ENCODE measurements at places on chromosomes 3 and 15.
A peak's percentile ranks its signal among the peaks of the same experiment; 100 is the strongest.

- no peak for DNase-seq
Measured at GRCh38 chr3:34859746-34860145, 779.6 kb upstream of the ARPP21 start.

DNA sequence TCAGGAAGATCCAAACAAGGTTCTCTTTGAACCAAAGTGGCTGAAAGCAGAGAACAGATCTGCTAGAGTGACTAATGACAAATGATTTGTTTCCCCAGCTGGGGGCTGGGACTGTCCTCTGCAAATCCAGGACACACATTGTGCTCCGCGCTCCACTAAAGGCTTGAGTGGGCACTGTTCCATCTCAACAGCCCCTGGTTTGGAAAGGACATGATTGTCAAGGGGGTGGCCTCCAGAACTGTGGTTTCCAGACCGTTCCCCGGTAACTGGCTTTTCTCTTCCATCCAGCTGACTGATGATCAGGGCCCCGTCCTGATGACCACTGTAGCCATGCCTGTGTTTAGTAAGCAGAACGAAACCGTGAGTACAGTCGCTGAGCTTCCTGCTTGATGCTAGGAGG is 91.0 kb downstream of the LRTM1 start:
- DNase-seq, result no peak

GRCh38 chr3:66098436-66098835 is 59.7 kb upstream of the MAGI1 start:
- no peak for DNase-seq

DNA sequence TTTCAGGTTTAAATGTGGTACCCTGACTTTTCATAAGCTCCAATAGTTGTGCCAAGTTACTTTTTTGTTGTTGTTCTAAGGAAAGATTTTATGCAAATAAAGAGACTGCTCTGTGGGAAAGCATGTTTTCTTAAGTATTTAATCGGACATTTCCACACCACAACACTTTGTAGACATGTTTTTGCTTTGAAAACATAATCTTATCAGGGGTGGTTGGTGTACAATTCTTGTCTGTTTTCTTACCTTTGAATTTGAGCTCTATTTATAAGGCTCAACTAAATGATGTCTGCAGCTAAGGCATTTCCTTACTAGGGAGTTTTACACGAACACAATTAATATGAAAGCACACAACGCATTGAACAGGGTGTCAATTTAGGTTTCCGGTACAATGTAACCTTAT is 81.5 kb upstream of the CDIN1 start:
- DNase-seq, result no peak

DNA sequence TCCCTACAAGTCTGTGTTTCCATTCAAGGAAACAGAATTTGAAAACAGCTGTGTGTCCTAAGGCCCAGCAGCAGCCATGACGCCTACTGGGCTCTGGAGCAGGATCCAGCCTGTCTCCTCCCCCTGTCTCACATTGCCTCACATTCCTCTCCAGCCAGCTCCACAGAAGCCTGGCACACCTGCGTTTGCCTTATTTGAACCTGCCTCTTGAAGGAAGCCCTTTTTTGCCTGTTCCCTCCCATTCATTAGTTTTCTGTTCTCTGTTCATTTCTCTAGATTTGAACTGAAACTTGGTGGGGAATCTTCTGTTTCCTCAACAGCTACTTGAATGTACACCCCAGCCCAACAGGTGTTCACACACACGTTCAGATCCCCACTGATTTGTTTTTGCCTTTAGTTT is 890.5 kb downstream of the TUSC7 start:
- DNase-seq, result no peak

DNA sequence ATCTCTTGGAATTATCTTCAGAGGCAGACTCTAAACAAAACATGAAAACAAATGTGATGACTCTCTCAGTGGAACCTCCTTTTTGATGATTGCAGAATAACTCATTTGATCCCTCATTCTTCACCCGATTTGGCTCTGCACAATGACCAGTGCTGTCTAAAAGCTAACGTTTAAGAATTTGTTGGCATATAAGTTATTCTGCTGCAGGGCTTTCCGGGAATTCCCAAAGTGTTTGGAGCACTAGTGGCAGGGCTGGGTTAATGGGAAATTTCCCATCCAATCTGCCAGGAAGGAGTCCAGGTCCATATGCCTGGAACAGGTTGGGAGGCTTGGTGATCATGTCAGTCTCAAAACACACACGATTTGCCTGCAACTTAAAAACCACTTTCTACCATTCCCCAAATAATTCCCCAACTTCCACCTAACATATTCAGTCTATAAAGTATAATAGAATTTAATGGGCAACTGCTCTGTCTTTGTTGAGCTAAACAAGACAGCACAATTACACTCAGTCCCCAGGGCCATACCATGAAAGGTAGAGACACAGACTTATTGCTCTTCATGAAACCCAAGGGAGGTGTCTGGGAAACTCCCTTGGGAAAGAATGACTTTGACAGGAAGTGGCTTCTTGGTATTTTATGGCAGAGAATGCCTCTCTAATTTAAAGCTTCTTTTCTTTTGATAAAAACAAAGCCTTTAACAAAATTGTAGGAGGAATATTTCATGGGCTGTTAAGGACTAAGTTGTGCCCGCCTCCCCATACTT is 38.0 kb downstream of the ARRDC4 start:
- no peak for DNase-seq

DNA sequence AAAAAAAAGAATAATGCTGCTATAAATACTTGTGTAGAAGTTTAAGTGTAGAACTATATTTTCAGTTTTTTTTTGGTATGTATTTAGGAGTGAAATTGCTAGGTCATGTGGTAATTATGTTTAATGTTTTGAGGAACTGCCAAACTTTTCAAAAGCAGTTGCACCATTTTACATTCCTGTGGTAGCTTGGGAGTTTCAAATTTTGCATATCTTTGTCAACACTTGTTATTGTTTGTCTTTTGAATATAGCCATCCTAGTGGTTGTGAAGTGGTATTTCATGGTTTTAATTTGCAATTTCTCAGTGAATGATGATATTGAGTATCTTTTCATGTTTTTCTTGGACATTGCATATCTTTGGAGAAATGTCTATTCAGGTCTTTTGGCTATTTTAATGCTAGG is 30.4 kb downstream of the SKIL start:
- peak; percentile 25 for DNase-seq

DNA sequence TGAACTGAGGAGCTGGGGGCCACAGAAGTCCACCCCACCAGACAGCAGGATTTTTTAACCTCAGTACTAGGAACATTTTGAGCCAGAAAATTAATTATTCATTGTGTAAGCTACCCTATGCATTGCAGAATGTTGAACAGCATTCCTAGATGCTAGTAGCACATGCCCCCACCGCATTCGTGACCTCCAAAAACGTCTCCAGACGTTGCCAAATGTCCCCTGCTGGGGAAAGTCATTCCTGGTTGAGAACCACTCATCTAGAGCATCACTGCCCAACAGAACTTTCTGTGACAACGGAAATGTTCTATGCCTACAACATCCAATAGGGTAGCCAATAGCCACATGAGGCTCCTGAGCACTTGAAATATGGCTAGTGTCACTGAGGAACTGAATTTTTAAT is 333.5 kb downstream of the FOXP1 start:
- DNase-seq, result no peak

DNA sequence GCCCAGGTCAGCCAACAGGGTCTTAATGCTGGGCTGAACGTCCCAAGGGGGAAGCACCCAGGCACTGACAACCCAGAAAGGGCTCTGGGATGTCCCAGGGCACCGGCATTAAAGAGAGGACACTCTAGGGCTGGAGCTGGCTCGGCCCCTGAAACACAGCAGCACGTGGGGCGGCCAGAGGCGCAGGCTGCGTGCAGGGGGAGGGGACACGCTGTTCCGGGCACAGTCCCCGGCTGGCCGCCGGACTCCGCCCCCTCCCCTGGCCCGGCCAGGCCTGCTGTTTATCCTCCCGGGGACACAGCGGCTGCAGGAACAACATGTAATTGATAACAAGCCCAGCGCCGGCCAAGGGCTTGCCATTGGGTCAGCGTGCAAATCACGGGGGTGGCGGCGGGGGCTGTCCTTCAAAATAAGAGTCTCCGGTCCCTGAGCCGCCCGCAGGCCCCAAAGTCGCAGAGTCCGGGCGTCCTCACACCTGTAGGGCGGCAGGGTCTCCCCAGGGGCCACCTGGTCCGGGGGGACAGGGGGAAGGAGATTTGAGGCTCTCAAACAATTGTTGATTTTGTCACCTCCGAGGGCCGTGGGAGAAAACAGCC is 1.3 kb downstream of the KLF15 start:
- peak; percentile 29 for DNase-seq

GRCh38 chr15:78127882-78128281 is 3.4 kb downstream of the CIB2 start:
- no peak for DNase-seq

- DNase-seq, result no peak
Measured at GRCh38 chr15:68595761-68596160, 17.0 kb downstream of the CORO2B start.

DNA sequence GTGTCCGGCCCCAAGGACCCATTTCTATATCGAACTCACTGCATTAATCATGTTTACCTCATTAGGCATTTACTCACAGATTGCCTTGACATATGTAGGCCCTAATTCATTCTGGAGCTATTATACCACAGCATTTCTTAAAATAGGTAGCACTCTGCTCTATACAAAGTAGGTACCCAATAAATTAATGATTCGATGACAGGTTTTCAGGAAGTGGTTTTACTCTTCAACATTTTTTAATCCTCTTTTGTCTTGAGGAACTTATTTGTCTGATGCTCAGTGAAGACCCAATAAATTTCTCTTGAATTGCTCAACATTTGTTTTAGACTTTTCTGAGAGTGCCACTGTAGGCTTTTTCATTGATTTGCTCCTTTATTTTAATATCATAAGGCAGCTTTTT is 12.1 kb downstream of the TGFBR2 start:
- DNase-seq, result no peak

GRCh38 chr15:83088876-83089275 is 18.6 kb upstream of the TM6SF1 start:
- DNase-seq, result no peak

DNA sequence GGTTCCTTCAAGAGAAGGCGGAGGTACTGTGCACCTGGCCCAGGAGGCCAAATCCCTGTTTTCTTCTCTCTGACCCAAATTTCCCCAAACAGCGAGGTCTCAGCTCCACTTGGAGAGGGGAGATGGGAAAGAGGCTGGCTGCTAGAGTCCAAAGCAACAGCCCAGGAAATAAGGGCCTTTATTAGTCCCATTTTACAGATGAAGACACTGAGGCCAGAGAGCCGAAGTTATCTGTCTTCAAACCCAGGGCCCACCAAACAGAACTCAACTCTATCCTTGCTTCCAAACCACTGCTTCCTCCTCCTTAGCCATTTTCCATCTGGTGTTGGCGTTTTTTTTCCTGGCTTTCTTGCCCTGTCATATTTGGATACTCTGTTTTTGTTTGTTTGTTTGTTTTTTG is 22.0 kb upstream of the FLNB start:
- DNase-seq, result no peak

DNA sequence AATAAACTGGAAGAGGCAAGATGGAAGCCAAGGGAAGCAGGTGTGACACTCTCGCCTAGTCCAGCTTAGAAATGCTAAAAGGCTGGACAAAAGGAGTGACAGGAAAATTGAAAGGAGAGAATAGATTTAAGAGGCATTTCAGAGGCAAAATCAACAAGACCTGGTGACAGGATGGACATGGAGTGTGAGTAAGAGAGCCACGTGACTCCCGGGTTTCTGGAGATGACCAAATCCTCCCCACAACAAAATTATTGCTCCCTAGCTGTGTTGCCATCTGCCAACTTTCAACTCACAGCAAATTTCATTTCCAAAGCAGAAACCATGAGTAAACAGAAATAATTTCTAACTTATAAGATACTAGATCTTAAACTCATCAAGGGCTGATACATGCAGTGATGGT is 52.6 kb downstream of the MTHFS start:
- DNase-seq, result no peak

- DNase-seq, result no peak
Measured at GRCh38 chr3:52507359-52507758, 12.2 kb downstream of the STAB1 start.

DNA sequence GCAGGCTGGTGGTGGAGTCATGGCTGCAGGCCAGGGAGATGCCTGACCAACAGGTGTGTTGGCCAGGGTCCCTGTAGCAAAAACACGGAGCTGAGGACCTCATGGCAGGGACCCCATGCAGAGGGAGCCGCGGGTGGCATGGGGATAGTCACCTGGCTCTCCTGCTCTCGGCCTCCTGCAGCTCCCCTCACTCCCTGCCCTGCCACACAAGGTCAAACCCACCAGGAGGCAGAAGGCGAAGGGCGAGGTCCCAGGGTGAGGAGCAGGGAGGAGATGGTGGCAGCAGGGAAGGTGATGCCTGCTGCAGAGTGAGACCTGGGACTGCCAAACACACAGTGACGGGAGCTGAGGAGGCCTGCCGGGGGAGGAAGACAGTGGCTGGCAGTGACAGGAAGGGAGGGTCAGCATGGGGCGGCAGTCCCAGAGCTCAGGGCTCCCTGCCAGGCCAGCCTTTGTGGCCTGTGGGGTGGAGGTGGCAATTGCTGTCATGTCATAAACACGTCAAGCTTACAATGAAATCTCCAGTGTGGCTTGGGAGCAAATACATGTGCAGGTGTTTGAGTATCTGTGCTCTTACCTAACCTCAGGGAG is 144.3 kb downstream of the TJP1 start:
- DNase-seq, result no peak

DNA sequence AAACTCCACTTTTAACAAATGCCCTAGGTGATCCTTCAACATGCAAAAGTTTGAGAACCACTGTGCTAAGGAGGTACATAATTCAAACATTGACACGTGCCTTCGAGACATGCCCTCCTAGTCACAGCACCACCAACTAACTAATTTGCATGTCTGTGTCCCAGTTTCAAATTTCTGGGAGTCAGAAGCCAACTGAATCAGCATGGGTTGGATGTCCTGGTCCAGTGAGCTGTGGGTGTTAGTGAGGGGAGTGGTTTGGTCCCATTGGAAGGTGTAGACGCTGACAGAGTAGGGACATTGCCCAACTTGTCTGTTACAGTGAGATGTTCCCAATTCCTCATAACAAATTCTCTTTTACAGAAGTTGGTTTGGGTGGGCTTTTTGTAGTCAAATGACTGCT is 67.3 kb upstream of the ADPGK start:
- DNase-seq, result no peak

GRCh38 chr15:81516012-81516411 is 142.0 kb upstream of the TMC3 start:
- no peak for DNase-seq

DNA sequence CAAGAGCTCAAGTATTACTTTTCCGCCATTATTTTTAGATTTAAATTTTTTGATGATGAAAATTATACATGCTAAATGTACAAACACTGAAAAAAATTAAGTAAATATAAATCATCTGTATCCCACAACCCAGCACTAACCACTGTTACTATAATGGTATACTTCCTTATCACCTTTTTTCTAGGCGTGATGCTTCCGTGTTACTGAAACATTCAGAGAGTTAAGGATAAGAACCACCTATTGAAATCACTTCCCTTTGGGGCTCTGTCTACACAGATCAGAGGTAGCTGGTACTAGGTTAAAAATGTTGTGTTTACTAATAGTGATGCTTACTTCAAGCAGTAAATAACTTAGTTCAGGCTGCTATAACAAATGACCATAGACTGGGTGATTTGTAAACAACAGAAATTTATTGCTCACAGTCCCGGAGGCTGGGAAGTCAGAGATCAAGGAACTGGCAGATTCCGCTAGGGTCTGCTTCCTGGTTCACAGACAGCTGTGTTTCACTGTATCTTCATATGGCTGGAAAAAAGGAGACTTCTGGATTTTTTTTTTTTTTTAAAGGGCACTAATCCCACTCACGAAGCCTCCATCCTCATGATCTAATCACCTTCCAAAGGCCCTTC is 6.4 kb downstream of the SNX4 start:
- no peak for DNase-seq

Data from GM04504 (cell line).